ENCODE measurements at places on chromosomes 3 and 15.

DNA sequence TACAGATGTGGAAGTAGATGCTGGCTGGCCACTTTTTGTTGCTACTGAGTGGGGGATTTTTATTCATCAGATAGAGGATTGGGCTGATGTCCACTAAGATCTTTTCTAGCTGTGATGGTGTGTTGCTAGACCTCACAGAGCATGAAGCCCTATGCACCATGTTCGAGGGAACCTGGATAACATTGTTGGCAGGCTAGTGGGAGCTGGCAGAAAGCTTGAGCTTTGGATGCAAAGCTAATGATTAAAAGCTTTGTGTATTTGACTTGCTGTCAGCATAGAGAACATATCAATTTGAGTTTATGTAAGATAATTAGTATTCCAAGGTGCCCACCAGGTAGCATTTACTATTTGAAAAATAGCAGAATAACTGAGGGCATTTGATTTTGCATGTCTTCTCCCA is 59.1 kb downstream of the ST6GAL1 start:
- no peak for DNase-seq

DNA sequence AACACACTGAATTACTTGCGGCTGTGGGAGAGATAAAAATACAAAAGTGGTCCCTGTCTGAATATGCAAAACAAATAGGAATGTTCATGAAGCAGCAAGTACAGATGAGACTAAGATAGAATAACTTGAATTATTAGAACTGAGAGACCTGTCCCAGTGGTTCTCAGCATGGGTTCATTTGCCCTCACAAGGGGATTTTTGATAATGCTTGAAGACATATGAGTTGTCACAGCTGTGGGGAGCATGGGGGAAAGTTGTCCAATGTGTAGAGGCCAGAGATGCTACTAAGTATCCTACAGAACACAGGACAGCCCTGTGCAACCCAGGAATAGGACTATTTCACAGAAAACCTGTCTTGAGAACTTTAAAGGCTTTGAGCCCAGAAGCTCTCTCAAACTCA is 22.4 kb downstream of the PPM1L start:
- DNase-seq: no peak

DNA sequence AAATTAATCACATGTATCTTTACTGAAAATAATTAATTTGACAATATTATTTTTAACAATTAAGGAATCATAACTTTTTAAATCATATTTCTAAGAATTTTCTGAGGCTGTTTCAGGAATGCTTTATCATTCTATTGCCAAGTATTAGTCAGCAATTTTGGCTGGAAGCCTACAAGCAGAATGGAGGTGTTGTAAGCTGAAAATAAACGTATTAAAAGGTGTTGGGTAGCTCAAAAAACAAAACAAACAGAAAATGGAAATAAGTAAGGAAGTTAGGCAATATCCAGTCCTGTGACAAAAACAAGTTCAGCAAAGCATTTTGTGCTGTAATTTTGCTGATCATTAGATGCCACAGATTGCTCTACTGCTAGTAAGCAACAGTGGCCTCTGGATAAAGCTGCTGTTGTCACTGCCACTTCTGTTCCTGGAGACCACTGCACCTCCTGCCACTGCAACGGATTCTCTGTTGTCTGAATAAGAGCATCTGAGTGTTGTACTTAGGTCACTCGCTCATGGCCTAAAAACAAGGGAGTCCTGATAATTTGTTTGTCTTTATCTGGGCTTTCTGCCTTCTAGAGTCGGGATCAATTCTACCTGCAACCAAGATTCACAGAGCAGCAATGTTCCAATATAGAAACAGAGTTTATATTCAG is 63.5 kb upstream of the SLITRK3 start:
- DNase-seq: no peak

GRCh38 chr3:175526191-175526590 is 667.1 kb downstream of the NAALADL2 start:
- DNase-seq: no peak

GRCh38 chr15:79967298-79968182 is 3.5 kb downstream of the BCL2A1 start:
- no peak for DNase-seq

DNA sequence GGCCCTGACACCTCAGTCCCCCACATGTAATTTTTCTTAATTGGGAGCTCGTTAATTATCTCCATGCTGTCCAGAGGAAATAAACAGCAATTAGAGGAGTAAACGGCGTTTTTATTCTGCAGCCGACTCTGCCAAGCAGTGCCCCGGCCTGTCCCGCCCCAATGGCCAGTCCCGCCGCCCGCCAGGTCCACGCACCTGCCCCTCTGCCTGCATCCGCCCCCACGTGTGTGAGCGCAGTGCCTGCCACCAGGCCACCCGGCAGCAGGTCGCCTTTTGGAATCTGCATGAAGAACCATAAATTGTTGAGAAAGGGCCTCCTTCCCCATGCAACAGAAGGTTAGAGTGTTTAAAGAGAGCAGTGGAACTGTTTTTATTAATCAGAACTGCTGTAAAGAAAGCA is 87.5 kb upstream of the LINGO1 start:
- no peak for DNase-seq

DNA sequence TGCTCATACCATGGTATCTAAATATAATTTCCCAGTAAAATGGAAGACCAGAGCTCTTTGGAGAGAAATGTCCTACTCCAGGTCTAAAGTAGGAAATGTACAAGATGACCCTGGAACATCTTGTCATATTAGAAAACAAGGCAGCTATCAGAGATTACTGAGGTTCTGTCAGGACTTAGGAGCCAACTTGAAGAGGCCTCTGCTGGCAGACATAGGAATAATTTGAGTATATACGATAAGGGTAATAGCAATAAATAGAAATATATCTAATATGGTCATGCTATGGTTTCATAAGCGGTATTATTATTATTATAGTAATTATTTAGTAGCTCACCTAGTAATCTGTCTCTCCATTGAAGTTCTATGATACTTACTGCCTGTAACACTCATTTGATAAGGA is 224.2 kb downstream of the SOX2 start:
- no peak for DNase-seq

DNA sequence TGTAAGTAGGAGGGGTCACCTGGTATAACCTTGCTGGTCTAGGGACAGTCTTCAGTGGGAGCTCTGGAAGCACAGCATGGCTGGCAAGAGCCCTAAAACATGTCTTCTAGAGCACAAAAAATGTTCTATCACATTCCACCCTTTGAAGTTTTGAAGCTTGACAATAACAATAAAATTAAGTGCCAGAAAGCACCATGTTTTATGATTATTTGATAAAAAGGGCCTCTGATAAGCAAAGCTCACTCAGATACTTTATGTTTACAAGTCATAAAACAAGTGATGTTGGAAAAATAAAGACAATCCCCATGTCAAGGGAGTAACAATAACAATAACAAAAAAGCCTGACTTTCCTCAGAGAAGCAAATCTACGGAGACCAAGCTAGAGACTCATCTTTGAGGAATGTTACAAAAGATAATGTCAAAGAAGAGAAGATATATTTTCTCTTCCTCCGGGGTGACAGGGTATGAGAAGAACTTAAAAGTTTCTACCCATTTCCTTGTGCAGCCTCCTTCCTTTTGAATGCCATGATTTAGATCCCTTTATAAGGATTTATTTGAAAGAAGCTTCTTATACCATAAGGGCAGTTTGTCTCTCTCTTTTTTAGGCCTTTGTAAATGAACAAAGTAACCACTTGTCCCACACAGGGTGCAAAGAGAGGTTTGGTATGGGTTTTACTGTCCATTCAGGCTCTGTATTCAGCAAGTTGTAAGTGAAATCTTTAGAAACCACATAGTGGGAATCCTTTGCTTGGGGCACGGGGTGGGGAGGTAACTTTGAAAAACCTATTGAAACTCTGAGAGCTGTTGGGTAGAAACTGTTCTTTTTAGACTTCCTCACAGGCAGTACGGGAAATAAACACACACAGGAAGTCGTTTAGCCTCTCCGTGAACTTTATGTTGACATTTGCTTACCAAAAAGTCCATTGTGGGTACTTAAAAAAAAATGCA is 109.6 kb upstream of the RBMS3 start:
- DNase-seq: peak; percentile 26

GRCh38 chr15:67770358-67770628 is 55.0 kb upstream of the SKOR1 start:
- no peak for DNase-seq

DNA sequence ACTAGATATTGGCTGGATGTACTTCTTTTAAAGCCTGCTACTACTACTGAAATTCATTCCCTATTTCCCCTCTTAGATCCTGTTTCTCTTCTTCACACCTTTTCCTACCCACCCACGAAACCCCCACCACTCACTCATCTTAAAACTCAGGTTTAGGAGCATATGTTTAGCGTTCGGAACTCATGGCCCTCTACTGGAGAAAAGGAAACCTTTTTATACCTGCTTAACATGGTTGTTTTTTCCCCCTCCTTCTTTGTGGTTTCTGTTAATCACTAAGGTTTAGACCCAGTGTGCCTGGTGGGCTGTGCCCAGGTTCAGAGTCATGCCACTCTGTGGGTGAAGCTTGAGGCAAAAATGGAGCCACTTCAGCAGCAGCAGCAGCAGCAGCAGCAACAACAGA is 2.6 kb downstream of the ARID3B start:
- DNase-seq: no peak

DNA sequence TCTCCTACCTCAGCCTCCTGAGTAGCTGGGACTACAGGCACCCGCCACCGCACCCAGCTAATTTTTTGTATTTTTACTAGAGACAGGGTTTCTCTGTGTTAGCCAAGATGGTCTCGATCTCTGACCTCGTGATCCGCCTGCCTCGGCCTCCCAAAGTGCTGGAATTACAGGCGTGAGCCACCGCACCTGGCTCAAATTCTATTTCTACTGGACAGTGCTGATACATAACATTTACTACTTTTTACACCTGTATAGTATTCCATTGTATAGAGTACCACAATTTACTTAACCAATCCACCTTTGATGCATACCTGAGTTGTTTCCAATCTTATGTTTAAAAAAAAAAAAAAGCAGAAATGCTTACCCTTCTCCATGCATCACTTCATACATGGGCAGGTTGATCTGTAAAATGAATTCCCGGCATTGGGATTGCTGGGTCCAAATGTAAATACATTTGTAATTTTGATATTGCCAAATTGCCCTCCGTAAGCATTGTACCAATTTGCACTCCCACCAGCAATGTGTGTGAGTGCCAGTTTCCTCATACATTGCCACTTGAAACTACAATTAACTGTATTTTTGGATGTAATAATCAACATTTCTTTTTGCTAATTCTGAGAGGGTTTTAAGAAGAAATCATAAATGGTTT is 94.5 kb downstream of the NPTN start:
- DNase-seq: no peak

DNA sequence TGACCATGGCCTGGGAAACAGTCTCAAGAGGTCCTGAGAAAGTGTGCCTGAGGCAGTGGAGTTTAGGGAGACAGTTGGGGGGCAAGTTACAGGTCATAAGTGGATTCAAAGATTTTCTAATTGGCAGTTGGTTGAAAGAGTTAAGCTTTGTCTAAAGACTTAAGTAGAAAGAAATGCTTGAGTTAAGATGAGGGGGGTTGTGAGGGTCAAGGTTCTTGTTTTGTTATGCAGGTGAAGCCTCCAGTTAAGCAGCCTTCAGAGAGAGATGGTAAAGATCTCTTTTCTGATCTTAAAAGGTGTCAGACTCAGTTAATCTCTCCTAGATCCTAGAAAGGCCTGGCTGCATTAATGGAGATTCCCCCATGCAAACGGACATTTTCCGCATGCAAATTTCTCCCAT is 356.3 kb upstream of the C2CD4B start:
- no peak for DNase-seq

DNA sequence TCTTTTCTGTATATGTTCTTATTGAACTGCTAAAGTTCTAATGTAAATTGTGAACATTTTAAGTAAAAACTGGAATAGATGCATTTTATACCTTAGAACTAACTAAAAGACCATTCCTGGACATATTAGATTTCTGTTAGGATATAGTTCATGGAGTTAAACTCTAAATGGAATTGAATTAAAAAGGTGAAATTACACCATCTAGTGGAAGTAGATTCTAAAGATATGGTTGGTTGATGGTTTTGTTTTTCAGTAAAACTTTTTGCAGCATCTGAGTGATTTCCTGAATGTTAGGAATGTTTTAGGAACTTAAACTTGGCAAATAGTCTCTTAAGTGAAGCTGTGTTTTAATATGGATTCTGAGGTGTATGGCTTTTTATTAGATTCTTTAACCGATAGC is 96.8 kb downstream of the SLMAP start:
- DNase-seq: no peak

- DNase-seq: no peak
Measured at GRCh38 chr3:53495146-53495519, 722 bp downstream of the CACNA1D start.

- no peak for DNase-seq
Measured at GRCh38 chr15:73809728-73810501, 56.8 kb upstream of the INSYN1 start.

DNA sequence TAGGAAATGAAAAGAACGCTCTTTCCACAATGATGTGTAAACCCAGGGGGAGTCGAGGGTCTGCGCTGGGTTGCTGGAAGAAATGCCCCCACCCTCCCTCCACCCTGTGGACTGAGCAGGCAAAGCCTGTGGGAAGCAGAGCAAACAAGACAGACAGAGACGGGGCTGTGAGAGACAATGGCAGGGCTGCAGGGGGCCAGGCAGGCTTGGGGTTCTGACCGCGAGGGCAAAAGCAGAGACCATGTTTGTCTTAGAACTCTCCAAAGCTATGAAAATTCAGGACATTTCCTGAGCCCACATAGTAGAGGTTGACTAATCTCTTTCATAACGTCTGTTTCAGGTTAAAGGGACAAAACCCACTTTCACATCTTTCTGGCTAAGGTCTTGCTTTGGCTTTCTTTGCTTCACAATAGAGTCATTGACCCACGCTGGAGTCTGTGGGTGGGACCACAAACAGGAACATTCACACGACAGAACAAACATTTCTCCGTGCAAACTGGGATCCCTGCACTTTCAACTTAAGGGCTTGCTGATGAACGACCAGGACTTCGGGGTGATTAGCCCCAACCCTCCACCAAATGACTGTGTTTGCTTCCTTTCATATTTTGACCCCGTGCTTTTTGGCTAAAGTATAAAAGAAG is 156.0 kb upstream of the TPM1 start:
- peak; percentile 55 for DNase-seq

DNA sequence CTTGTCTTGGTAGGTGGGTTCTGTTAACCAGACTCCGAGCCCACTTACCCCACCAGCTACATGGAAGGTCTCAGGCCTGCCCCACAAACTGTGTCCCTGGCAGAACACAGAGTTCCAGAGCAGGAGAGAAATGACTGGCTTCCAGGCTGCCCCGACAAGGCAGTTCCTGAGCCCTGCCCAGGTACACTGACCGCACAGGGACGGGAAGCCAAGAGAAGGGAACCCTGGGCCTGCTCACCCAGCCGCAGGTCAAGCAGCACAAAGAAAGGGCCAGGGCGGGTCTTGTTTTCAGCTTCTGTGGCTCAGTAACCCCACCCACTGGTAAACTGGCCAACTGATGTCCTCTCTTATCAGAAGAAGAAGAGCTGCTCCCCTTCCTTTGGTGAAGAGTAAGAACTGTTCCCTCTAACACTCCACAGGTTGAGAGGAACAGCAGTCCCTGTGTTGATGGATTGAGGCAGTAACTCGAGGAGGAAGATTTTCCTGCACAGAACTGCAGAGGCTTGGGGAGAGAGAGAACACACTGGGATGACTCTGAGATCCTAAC is 68.4 kb downstream of the CRTC3 start:
- DNase-seq: no peak
